BJ (cell line): ENCODE measurements at places on chromosomes 11 and 22.

DNA sequence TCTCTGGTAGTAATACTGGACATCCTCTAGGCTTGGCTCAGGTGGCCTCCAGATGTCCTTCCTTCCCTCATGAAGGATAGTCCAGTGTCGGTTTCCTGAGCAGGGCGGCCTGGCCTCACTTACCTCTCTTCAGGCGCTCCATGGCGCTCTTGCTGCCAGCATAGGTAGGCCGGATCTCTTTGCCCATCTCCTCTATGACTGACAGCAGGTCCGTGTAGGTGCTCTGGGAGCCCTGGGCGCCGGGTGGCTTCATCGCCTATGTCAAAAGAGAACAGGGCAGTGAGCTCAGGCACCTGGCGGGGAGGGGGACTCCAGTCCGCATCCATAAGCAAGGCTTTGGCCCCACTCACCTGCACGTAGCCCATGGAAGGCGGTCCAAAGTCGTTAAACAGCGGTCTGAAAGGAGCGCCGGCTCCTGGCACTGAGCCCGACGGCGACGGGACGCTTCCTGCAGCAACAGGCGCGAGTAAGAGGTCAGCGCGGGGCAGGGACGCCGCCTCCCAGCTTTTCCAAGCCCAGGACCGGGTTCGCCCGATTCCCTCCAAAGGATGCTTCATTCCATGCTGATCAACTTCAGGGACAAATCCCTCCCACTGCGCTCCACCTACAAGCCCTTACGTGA lies 609 bp downstream of the CDK2AP2 start:
- no peak for DNase-seq

- DNase-seq: no peak
Observed at GRCh38 chr11:107078375-107078774, 60.1 kb upstream of the GUCY1A2 start.

DNA sequence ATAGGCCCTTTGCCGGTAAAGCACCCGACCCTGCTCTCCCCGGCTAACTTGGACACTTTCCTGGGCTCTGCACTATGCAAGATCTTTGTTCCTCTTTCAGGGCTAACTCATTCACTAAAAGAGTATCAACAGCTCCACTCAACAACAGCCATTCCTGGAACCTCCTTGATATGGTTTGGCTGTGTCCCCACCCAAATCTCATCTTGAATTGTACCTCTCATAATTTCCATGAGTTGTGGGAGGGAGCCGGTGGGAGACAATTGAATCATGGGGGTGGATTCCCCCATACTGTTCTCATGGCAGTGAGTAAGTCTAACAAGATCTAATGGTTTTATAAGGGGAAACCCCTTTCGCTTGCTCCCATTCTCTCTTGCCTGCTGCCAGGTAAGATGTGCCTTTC lies 330.0 kb downstream of the TENM4 start:
- DNase-seq: no peak

GRCh38 chr22:33321466-33321865 lies 263.3 kb upstream of the SYN3 start:
- DNase-seq: no peak

DNA sequence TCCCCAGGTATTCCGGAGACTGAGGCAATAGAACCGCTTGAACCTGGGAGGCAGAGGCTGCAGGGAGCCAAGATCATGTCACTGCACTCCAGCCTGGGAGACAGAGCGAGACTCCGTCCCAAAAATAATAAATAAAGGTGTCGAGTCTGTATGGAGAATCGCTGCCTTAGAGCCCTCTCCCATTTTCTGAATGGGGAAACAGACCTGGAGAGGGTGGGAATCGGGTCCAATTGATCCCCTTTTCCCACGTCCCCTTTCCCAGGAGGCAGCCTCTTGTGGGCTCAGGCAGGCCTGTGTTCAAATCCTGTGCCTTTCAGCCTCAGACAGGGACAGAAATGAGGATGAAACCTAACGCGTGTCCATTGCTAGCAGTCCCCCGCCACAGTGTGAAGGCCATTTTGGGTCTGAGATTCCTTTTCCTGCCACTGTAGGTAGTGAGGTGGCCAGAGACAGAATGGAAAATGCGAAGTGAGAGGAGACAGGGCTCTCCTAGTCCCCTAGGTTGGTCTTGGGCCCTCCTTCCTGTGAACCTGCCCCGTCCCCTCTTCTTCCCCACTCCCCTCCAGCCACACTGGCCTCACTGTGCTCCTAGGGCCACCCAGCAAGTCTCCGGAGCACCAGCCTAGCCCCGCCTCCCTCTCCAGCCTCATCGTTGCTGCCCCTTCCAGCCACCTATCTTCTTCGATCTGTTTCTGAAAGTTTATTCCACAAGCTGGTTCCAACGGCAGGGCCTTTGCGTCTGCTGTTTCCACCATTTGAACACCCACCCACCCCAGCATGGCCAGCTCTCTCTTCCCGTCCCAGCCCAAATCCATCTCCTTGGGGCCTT lies 2.7 kb upstream of the POLDIP3 start:
- DNase-seq: no peak

DNA sequence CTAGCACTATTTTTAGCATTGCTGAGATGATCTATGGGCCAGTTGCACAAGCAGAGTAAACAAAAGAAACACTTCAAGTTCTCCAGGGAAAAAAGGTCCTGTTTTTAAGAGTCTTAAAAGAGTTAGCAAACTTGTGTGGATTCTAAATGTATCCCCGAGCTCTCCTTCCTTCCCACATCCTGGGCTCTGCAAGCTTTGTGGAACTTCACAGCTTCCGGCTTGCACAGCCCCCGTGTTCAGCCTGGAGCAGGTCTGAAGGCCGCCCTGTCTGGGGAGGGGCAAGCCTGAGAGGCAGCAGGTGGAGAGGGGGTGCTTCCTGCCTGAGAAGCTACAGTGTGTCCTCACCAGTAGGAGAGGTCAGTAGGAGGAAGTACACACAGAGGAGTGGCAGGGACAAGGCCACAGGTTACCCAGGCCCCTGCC lies 35.1 kb upstream of the SUSD2 start:
- peak; percentile 50 for DNase-seq

DNA sequence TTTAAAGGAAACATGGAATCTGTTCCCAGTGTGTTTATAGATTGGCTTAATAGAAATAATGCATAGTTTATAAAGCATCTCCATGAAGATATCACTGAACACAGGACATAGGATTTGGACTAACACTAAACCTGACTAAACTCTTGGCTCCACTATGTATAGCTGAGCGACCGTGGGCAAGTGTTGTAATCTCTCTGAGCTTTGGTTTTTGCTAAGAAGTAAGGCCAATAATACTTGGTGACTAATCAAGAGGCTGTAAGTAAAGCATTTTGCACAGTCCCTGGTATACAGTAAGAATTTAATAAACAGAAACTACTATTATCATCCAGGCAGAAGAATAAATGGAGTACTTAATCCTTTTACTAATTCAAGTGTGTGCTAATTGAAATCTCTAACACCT lies 125.5 kb upstream of the MTMR2 start:
- DNase-seq: no peak

DNA sequence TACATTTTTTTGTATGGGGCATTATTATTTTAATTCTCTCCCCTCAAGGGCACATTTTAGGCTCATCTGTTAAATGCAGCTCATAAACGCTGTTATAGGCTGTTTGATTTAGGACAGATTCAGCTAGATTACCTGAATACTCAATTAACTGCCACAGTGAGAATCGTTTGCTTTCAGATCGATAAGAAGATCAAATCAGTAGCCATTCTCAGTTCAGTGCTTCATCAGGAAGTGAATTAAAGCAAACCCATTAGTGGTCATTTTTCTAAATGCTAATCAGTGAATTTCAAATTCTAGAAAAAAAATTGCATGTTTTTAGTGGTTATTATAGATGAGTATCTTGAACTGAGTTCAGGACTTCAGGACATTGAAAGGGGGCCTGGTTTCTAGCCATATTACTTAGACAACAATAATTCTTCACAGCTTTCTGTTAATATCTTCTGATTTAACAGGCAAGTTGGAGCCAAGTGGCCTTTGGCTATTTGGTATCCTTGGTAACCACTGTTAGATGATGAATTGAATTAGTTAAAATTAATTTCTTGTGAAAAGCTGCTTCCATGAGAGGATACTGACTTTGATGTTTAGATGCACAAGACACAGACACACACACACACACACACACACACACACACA lies 18.6 kb downstream of the SYT9 start:
- no peak for DNase-seq

DNA sequence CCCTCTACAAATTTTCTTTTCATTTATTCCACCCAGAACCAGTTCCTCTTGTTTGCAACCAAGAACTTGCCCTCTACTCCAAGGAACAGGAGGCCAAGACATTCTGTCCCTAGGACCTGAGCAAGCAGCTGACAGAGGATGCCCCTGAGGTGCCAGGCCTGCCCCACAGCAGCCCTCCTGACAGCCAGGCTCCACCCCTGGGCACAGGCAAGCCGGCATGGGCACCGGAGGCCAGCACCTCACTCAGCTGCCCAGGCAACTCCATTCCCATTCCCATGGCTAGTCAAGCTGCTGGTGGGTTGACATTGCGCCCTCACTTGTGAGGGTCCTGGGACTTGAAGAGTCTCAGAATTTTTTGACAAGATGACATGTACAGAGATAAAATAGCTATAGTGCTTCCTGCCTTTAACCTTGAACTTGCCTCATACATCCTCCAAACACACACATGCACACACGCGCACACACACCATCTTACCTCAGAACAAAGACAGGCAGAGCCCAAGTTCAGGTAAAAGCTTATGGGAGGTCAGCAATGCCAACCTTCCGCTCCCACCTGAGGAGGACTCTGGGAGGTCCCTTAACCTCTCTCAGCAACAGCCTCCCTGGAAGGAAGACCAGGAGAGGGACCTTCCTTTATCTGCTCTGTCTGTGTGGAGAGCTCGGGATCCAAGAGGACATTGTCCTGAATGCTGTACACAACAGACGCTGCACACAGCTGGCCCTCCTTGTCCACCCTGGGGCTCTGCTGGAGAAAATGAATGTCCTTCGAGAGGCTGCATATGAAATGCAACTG lies 620.9 kb upstream of the CADM1 start:
- DNase-seq: no peak

- DNase-seq: no peak
Observed at GRCh38 chr11:100328626-100329340, 358.3 kb upstream of the ARHGAP42 start.

GRCh38 chr22:28231441-28231840 lies 312.4 kb upstream of the PITPNB start:
- DNase-seq: no peak

GRCh38 chr11:111913997-111914396 lies 1.5 kb downstream of the HSPB2 start:
- DNase-seq: peak; percentile 53

GRCh38 chr11:111541254-111542061 lies 938 bp downstream of the LAYN start:
- DNase-seq: peak; percentile 68

DNA sequence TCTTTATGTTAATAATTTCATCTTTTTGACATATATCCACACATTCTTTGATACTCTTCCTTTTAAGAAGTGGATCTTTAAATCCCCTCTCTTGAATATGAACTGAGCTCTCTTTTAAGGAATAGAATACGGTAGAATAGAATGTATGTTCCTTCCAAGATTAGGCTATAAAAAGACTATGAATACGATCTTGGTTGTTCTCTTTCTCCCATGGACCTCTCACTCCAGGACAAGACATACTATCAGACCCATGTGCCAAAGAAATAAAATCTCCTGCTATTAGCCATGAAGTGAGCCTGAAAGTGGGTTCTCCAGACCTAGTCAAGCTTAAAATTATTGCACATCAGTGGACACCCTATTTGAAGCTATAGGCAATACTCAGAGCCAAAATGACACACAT lies 392.2 kb upstream of the ANO3 start:
- no peak for DNase-seq

- DNase-seq: peak; percentile 61
Observed at GRCh38 chr11:9575260-9576240, 2.1 kb downstream of the WEE1 start.

DNA sequence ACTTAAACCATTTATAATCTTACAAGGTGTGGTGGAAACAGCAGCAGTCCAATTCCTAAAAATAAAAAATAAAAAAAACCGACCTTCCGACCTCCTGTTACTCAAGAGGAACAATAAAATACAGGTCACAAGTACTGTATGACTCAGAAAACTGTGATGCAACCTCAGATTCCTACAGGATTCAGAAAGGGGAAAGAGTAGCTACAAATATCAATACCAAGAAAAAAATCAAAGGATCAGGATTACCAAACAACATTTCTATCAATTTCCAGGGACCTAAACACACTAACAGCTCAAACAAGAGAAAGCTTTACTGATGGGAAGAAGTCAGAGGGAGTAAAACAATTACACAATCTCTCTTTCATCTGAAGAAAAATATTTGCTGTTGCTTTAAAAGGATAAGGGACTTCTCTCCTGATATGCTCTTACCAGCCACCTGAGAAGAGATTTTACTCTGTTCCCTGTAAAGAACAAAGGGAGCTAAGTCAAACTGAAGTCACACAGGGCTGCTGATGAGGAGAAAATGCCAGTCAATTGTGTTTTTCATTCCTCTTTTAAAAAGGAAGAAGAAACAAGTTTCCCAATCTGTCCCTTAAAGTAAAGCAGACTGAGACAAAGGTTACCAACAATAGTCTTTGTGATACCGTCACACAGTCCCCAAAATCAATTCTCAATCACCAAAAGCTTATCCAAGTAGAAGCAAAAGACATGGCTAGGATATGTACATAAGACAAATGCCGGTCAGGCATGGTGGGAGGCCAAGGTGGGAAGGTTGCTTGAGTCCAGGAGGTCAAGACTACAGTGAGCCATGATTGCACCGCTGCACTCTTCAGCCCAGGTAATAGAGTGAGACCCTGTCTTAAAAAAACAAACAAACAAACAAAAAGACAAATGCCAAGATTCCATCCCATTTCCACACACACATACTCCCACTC lies 39.3 kb downstream of the AMBRA1 start:
- DNase-seq: peak; percentile 69

- DNase-seq: no peak
Observed at GRCh38 chr22:40285513-40285912, 60.8 kb upstream of the ADSL start.

DNA sequence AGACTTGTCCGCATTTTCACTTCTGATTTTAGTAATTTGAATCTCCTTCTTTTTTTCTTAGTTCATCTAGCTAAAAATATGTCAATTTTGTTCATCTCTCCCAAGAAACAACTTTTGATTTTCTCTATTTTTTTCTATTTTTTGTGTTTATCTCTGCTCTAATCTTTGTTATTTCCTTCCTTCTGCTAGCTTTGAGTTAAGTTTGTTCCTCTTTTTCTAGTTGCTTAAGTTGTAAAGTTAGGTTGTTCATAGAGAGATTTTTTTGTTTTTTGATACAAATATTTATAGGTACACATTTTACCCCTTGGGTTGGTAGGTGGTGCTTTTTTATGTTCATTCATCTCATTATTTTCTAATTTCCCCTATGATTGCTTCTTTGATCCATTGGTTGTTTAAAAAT lies 22.1 kb upstream of the XKR3 start:
- no peak for DNase-seq

- DNase-seq: no peak
Observed at GRCh38 chr22:41446057-41446501, 522 bp downstream of the TOB2 start.

DNA sequence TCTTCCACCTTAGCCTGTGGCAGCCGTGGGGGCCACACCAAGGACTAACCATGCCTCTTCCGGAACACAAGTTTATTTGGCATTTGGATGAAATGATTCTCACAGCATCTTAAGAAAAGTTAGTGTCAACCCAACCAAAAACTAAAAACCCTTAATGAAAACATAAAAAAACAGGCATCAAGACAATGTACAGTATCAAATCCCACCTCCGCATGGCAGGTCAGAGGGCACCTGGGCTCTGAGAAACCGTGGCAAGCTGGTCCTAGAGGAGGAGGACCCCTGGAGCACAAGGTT lies 86.0 kb downstream of the DGCR2 start:
- DNase-seq: no peak

GRCh38 chr11:121538054-121538453 lies 85.3 kb upstream of the SORL1-AS1 start:
- DNase-seq: no peak
